A549 treated with DMSO at 1 μM for 4 hours (cell line): ENCODE measurements at places on chromosomes 11 and 22. TPM values are rescaled to one million over a fixed set of nuclear protein-coding genes. Genes with fewer than 3 reads are reported as not detected.

The TP53AIP1 gene
- 0.06 TPM in 1 of 5 replicates, not detected in the others for total RNA-seq

The OTOG gene
- total RNA-seq: not detected in 5 replicates

The TNKS1BP1 gene
- 76.9 to 95.8 TPM (median 85.7 TPM) in 5 replicates for total RNA-seq

The ARVCF gene
- 1.9 to 2.7 TPM (median 2.3 TPM) in 5 replicates for total RNA-seq

The NOX4 gene
- total RNA-seq: not detected in 5 replicates

The KCNJ1 gene
- not detected in 5 replicates for total RNA-seq

The C11orf87 gene
- total RNA-seq: 0.01 to 0.06 TPM (median 0.02 TPM) in 4 of 5 replicates, not detected in the other

The KDM4D gene
- 0.40 to 0.70 TPM (median 0.47 TPM) in 5 replicates for total RNA-seq

The TIRAP gene
- 6.7 to 8.4 TPM (median 7.9 TPM) in 5 replicates for total RNA-seq

The SPECC1L gene
- total RNA-seq: 13.4 to 16.6 TPM (median 15.1 TPM) in 5 replicates

The SLC22A6 gene
- not detected in 5 replicates for total RNA-seq

The NEFH gene
- 0.05 to 0.13 TPM (median 0.06 TPM) in 5 replicates for total RNA-seq

The B3GAT1 gene
- total RNA-seq: 0.05 TPM in 1 of 5 replicates, not detected in the others

The CRYBA4 gene
- total RNA-seq: not detected in 5 replicates

The OR8D4 gene
- total RNA-seq: not detected in 5 replicates

The CD3D gene
- total RNA-seq: not detected in 5 replicates

The BTG4 gene
- total RNA-seq: 0.09 to 0.26 TPM in 2 of 5 replicates, not detected in the others

The PTPN5 gene
- total RNA-seq: not detected in 5 replicates

The CARNS1 gene
- 0.14 to 0.53 TPM (median 0.18 TPM) in 5 replicates for total RNA-seq

The CASP1 gene
- 0.15 to 1.0 TPM (median 0.41 TPM) in 5 replicates for total RNA-seq

The RBM4B gene
- total RNA-seq: 17.6 to 24.0 TPM (median 22.7 TPM) in 5 replicates

The ZNRD2 gene
- total RNA-seq: 64.8 to 81.6 TPM (median 75.2 TPM) in 5 replicates

The TEAD1 gene
- total RNA-seq: 51.5 to 81.2 TPM (median 73.8 TPM) in 5 replicates

The ADM2 gene
- total RNA-seq: 0.41 to 0.73 TPM (median 0.58 TPM) in 5 replicates

The OR51B2 gene
- total RNA-seq: not detected in 5 replicates

The PNPLA5 gene
- 0.04 to 0.05 TPM in 2 of 5 replicates, not detected in the others for total RNA-seq

The PGM2L1 gene
- total RNA-seq: 8.8 to 18.2 TPM (median 13.8 TPM) in 5 replicates

The CPSF7 gene
- total RNA-seq: 73.7 to 78.3 TPM (median 75.8 TPM) in 5 replicates

The ANKRD42 gene
- total RNA-seq: 9.4 to 11.5 TPM (median 9.9 TPM) in 5 replicates

The OR8B3 gene
- not detected in 5 replicates for total RNA-seq

The NPTXR gene
- total RNA-seq: 11.7 to 16.4 TPM (median 13.2 TPM) in 5 replicates

The PYGM gene
- 0.12 to 0.40 TPM (median 0.30 TPM) in 5 replicates for total RNA-seq

The SLC7A4 gene
- total RNA-seq: not detected in 5 replicates

The ARHGAP20 gene
- not detected in 5 replicates for total RNA-seq

The SLC22A8 gene
- total RNA-seq: not detected in 5 replicates

The LMNTD2 gene
- 2.1 to 2.9 TPM (median 2.2 TPM) in 5 replicates for total RNA-seq

The MN1 gene
- 3.0 to 4.6 TPM (median 4.3 TPM) in 5 replicates for total RNA-seq

The CTTN gene
- total RNA-seq: 214 to 232 TPM (median 224 TPM) in 5 replicates

The RCOR2 gene
- 0.96 to 1.3 TPM (median 1.00 TPM) in 5 replicates for total RNA-seq

The ZNF215 gene
- total RNA-seq: 1.0 to 1.5 TPM (median 1.3 TPM) in 5 replicates

The ZP1 gene
- 0.09 to 0.58 TPM (median 0.16 TPM) in 5 replicates for total RNA-seq
